ENCODE measurements at places on chromosomes 16 and 17. TPM values are rescaled to one million over a fixed set of nuclear protein-coding genes. Genes with fewer than 3 reads are reported as not detected.

DNA sequence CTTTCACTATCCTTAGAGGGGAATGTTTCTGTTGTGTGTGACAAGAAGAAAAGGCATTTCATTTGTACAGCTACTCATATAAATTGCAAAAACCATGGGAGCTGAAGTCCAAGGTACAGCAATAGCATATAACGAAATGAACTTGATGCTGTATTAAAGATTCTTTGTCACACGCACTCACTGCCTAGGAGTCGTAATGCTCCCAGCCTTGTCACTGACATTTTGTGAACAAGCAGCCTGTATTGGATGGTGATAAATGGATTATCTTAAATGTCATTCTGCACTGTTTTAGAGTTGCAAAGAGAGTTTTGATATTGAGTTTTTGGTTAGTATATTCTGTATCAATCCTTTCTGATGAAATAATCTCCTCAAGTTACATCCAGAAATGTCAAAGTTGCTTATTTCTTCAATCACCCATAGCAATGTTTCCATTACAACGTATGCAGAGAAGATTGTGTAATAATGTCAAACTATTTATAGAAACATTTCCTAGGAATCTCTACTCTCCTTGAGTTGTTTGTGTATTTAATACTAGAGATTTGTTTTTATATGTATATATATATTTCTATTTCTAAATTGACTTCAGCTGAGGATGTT lies 270.6 kb downstream of the FTO start:
- no peak for DNase-seq

DNA sequence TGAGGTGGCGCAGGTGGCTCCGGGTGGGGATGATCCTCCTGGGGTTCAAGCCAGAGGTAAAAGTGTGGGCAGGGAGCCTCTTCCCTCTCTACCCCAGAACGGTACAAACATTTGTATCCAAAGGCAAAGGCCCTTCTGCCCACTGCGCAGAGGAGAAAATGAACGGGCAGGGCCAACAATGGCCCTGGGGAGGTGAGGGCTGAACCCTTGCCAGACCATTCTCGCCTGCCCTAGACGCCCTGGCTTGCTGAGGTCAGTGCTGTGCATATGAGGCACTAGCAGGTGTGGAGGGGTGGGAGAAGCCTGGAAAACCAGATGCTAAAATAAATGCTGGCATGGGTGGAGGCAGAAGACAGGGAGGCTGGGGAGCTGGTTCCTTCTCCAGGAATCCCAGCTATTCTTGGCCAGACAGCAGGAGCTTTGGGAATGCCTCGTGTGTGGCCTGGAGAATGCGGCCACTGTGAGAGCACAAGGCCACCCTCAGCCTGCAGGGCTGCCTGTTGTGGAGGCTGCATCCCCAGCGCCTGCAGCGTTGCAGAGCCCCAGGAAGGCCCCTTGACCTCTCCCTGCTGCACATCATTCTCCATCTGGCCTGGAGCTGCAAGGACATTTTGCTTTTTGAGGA lies 4.5 kb downstream of the C17orf50 start:
- DNase-seq, result no peak

GRCh38 chr17:57557834-57558681 lies 187.0 kb downstream of the CCDC182 start:
- no peak for DNase-seq

DNA sequence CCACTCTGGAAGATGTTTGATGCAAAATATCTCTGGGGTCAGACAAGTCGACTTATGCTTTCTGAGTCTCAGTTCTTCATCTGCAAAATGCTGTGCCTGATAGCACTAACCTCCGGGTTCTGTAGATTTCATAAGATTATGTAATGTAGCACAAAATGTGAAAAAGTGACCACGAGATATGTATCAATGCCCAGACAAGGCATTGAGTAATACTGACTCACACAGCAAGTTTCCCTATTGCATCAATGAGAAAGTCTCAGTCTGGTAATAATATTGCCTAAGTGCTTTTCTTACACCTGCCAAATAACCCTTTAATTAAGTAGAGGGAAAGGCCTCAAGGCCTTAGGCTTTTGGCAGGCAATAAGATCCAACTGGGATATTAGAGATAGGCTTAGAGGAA lies 41.4 kb upstream of the MMP2 start:
- DNase-seq, result no peak

DNA sequence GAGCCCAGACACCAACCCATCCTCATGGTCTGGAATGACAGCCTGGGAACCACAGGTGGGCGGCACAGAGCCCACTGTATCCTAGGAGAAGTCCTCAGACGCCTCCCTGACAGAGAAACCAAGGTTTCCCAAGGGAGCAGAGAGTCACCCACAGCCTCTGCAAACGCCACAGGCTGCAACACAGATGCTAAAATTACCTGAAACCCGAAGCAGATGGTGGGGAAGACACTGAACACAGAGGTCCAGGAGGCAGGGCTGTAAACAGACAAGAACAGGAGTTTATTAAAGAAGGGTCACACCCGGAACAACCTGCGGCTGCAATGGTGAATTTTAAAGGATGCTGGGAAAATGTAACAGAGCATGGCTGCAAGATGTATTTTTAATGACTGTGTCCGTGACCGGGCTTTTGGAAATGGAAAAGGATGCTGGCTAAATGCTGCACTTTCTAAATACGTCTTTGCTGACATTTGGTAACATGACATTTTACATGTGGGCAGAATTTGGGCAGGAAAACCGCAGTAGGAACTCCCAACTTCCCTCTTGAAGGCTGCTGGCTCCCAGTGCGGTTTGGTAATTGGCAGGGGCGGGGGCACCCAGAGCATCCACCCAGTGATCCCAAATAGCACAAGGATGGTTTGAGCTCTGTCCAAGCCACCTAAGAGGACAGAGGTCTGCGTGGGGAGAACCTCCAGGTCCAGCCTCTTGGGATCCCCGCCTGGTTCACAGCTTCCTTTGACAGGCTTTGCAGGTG lies 13.1 kb downstream of the SLC38A8 start:
- no peak for DNase-seq

DNA sequence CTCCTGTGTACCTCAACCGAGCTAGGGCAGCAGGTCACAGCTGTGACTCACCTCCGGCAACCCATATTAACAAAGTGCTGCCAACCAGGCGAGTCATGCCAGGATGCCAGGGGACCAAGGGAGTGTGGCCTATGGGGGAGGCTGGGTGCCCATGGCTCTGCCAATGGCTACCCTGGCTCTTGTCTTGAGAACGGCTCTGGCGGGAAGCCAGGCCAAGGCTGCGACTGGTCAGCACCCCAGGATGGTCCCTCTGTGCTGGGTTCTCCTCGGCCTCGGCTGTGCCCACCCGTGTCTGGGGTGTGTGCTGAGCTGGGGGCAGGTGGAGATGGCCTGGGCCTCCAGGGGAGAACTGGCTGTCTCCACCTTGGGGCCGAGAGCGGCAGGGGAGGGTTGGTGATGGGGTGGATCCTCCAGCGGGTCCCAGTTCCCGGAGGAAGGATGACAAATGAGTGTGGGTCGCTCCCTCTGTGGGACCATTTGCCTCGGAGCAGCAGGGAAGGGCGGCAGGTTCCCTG lies 75.8 kb downstream of the MRC2 start:
- DNase-seq, result no peak

Gene CES5A
- 0.26 TPM for total RNA-seq

Gene KRT28
- not detected for total RNA-seq

Measured in left cardiac atrium (tissue), 4 donors.